ENCODE measurements at places on chromosomes 13 and 19. TPM values are rescaled to one million over a fixed set of nuclear protein-coding genes. Genes with fewer than 3 reads are reported as not detected.

DNA sequence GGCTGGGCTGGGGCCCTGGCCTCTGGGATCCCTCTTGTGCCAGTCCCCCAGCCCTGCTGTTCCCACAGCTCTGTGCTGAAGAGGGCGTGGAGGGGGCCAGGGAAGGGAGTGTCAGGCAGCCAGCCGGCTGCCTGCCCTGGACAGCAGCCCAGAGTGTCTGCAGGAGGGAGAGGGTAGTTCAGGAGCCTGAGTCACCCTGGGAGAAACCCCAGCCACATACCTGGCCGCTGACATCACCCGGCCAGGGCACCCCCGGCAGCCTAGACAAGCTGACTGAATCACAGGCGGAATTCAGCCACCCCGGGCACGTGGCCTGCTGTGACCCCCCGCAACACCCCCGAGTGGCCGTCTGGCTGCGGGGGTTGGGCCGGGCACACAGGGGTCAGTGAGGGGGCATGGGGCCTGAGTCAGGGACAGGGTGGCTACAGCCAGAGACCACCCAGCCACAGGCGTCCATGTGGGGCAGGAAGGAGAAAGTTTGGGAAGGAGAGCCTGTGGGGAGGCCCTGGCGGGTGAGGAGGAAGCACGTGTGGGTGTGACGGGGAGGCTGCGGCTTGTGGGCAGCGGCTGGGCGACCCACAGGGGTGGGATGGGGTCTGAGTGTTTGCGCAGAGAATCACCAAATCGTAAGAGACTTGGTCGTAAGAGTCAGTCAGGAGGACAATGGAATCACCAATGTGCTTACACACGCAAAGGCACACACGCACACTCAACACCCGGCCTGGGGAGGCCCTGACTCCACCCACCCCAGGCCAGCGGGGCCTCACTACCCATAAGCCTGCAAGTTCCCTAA, 11.9 kb upstream of the FOSB start:
- DNase-seq: peak; percentile 81

CDX2 gene
- not detected for total RNA-seq

FAM124A gene
- total RNA-seq: 1.7 TPM

CCL25 gene
- total RNA-seq: not detected

- DNase-seq: no peak
These were observed 297.8 kb downstream of the OXGR1 start for GRCh38 chr13:96696389-96696900.

DNA sequence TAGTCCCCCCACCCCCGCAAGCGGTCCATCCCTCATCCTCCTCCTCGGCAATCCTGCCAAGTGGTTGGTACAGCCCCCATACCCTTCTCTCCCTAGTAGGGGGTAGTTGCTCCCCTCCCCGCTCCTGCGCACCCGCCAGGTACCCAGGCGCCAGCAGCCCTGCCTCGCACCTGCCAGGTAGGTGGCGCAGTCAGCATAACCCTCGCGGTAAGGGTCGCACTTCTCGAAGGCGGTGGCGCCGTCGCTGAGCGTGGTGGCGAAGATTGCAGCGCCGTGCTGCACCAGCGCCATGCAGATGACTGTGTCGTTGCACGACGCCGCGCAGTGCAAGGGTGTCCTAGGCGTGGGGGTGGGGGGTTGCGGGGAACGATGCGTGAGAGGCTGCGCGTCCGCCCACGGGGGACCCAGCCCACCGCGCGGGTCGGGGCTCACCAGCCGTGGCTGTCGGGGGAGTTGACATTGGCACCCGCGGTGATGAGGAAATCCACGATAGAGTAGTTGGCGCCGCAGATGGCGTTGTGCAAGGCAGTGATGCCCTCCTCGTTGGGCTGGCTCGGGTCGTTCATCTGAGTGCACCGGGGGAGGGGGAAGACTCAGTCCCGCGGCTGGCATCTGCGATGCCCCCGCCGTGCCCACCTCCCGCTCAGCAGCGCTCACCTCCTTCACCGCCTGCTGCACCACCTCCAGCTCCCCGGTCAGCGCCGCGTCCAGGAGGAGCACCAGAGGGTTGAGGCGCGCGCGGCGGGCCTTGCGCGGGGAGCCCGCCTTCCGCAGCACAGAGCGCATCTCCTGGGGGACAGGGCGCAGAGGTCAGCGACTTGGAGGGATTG, 15.2 kb upstream of the ERCC2 start:
- DNase-seq: no peak

CATSPERD gene
- total RNA-seq: not detected

MAG gene
- total RNA-seq: not detected

PGLYRP2 gene
- not detected for total RNA-seq

GRCh38 chr19:10417541-10418234, 2.6 kb upstream of the PDE4A start:
- no peak for DNase-seq

DNA sequence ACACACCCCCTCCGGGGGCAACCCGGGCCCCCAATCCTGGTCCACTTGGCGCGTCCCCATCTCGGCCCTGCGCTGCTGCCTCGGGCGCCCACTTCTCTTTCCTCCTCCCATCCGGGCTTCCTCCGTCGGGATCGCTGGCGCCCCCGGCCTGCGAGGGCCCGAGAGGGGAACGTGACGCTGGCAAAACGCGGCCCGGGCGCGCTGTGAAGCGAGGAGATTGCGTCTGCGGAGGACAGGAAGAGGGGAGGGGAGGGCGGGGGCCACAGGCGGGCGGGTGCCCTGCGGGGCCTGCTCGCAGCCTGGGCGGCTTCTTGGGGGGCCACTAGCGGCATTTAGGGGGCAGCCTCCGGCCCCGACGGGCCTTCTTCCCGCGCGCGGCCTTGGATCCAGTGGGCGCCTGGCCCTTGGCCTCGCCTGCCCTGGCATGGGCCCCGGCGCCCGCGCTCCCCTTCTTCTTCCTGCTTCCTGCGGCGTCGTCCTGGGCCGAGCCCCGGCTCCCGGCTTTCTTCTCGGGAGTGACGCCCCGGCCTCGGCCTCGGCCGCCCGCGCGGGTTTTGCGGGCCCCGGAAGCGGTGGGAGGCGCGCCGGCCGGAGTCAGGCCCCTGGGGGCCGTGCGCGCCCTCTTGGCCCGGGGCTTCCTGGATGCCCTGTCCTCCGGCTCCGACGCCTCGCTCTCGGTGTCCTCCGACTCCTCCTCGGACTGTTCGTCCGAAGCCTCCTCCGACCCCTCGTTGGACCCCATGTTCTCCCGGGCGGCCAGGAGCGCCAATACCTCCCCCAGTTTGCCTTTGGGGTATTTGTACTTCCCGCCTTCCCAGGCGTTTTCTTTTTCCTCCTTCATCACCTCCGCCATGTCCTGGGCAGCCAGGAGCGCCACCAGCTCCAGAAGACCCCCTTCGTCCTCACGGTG, 2.2 kb downstream of the PNMA8B start:
- no peak for DNase-seq

DNA sequence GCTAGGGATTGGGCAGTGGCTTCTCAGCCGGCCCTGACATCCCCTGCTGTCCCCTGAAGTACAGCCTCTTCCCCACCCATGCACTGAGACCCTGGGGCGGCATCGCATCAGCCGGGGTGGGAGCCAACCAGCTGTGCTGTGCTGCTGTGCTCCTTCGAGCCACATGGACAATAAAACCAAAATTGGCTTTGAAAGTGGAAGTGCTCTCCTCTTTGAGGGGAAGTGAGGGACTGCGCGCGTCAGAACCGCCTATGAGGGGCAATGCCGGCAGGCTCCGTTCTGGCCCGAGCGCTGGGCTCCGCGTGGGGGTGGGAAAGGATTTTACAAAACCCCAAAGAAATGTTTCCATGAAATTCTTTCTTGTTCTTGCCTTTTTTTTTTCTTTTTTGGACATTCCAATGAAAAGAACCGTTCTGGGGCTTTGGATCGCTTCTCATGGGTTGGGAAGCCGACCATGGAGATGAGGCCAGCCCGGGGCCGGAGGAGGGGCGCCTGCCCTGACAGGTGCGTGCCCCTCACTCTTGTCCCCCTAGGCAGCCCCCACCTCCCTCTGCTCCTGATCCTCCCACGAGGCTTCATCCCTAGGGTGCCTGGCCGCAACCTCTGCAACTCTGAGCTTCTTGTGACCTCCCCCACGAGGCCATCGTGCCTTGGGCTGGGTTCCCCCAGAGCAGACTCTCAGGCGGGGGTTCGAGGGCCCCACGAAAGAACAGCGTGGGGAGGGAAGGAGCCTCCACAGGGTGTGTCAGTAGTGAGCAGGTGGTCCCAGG, 22.6 kb downstream of the KLHL26 start:
- DNase-seq: no peak

DNA sequence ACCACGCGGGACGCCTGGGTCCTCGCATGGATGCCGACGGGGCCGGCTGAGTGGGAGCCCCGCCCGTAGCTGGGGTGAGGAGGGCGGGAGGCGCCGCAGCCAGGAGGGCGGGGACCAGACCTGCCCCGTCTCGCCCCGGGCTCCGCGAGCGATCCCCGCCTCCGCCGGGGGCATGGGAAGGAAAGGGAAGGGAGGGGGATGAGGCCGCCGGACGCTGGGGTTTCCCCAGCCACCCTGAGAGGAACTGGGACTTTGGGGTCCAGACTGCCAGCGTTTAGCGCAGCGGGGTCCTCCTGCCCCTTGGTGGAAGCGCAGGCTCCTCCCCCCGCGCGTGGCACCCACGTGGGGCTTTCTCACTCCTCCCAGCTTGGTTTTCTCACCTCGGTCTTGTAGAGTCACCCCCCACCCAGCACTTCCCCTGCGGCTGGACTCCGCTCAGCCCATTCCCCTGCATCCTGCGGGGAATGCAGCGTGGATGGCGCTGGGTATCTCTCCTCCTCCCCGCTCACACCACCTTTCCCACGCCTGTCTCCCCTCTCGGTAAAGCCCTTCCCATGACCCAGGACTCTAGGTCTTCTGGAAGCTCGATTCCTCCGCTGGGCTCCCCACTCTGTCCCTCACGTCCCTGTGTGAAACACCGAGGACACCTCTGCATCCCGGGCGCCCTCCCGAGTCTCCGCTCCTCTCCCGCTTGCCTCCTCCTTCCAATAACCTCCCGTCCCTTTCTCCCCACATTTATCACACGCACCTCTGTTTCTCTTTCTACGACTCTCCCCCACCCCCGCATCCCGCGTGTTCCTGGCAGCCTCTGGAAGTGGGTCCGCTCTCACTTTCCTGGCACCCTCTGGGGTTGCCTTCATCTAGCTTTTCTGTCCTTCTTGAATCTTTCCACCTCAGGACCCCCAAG, 2.1 kb downstream of the TGFB1 start:
- DNase-seq: peak; percentile 19

GRCh38 chr13:46404733-46405100, 17.7 kb upstream of the RUBCNL start:
- no peak for DNase-seq

RASGRP4 gene
- not detected for total RNA-seq

FOSB gene
- total RNA-seq: 1.7 TPM

DNA sequence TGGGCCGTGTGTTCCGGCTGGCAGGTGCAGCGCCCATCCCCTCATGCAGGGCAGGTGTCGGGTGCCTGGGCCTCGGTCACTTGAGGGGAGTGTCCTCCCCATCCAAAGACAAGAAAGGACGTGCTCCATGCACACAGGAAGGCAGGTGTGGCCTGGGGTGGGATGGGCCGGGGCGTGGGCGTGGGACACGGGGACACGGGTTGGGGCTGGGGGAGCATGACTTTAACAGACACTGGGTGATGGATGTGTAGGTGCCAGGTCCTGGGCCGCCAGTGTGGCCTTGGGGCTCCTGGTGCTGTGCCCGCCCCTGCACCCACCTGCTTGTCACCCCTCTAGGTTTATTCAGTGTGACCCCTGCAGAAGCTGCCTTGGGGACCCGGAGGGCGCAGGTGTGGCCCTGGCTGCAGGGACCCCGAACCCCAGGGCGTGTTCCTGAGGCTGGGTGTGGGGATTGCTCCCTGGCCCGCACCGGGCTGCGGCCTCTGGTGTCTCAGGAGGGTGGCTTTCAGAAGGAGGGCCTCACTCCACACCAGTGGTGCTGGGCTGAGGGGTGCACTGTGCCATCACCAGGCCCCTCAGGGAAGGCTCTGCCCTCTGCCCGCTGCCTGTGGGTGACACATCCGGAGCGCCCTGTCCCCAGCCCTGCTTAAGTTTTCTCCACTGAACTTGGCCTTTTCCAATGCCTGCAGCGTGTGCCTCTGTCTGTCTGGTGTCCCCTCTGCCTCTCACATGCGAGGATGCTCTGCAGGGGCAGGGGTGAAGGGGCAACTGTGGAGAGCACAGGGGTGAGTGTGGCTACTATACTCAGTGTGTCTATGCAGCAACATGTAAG, 5.2 kb downstream of the TMEM255B start:
- no peak for DNase-seq

IFNL1 gene
- not detected for total RNA-seq

GRCh38 chr13:46613409-46614049, 60.6 kb downstream of the LRCH1 start:
- DNase-seq: no peak

DNA sequence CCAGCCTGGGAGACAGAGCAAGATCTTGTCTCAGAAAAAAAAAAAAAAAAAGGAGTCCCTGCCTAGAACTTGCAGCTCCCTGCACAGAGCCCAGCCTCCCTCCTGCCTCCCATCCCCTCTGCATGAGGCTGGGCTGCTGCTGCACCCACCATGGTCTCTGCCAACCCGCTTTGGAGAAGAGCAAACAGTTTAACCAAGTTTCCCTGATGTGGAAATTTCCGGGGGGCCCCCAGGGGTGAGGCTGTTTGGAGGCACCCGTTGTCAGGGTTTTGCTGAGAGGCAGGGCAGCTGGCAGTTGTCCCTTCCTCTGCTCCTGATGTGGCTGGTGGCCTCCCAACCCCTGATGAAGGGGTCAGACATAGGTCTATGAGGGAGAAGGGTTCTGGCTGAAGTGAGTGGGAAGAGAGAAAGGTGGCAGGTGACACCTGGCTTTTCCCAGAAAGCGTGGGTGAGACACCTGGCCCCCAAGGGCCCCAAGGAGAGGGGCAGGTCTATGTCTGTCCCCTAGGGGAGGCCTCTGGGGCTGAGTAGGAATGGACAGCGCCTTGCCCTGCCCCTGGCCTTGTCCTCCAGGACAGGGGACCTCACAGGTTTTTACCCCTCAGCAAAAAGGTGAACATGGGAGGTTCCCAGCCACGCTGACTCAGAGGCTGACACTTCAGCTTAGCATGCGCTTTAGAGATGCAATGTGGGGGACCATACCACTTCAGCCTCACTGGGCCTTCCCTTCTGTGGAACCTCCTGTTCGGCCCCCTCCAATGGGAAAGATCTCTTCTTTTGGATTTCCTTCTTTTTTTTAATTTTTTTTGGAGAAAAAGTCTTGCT, 5.5 kb downstream of the LRP3 start:
- DNase-seq: no peak

DENND1C gene
- 0.17 TPM for total RNA-seq

DCT gene
- total RNA-seq: not detected

GRCh38 chr19:6693056-6693471, 23.1 kb upstream of the TNFSF14 start:
- no peak for DNase-seq

ENOX1 gene
- total RNA-seq: 7.2 TPM

SAFB2 gene
- 12.8 TPM for total RNA-seq

DNA sequence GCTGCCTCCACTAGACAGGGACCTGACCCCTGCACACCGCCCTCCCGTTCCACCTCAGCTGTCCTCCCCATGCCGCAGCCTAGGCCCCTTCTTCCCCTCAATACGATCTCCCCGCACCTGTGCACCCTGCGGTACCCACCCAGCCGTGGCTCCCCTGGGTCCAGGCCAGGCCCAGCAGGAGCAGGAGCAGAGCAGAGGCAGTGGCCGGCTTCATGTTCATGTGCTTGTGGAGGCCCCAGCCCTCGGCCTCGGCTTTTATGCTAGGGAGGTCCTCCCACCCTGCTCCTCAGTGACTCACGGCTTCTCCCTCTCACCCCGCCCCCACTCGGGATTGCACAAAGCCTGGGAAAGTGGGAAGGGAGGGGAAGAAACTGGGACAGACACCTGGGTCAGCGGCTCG, 11.4 kb upstream of the KRTDAP start:
- DNase-seq: no peak

CRLF1 gene
- total RNA-seq: 109 TPM

TUBGCP3 gene
- total RNA-seq: 15.9 TPM

LYPD3 gene
- total RNA-seq: 0.29 TPM

AP2S1 gene
- total RNA-seq: 111 TPM

NAPA gene
- total RNA-seq: 28.0 TPM

ZNF571 gene
- 4.1 TPM for total RNA-seq

HSH2D gene
- not detected for total RNA-seq

SLC5A5 gene
- 0.02 TPM for total RNA-seq

Data from NCI-H460 (cell line).